ENCODE measurements at places on chromosomes 7 and 10.

DNA sequence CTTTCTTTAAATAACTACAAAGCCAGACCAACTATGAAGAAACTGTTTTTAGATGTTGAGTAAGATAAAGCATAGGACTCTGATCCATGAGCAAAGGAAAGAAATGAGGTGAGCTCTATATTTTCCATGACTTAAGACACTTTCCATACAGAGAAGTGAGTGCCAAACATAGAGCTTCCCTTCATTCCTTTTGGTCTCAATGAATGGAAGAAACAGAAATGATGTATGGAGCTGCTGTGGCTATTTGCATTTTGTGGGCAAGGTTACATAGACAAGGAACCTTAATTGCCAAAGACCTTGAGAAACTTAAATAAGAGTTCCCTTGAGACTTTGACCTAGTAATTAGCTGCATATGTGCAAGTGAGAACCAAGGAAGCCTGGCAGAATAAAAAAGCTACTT lies 1152.2 kb downstream of the XPNPEP1 start:
- H3K36me3 ChIP-seq: no peaks in the 10 kb centered on the region
- H3K4me3 ChIP-seq: no peak overlapping the region
- DNase-seq: no peak
- H3K27ac ChIP-seq: no peak overlapping the region
- H3K4me1 ChIP-seq: no peaks in the 10 kb centered on the region
- no peaks in the 10 kb centered on the region for H3K27me3 ChIP-seq

GRCh38 chr7:100493476-100494264 lies 9.9 kb downstream of the NYAP1 start:
- peak overlapping the region; percentile 18 for H3K4me3 ChIP-seq
- H3K36me3 ChIP-seq: no peaks in the 10 kb centered on the region
- no peak overlapping the region for H3K27ac ChIP-seq
- H3K4me1 ChIP-seq: no peaks in the 10 kb centered on the region
- no peaks in the 10 kb centered on the region for H3K27me3 ChIP-seq

DNA sequence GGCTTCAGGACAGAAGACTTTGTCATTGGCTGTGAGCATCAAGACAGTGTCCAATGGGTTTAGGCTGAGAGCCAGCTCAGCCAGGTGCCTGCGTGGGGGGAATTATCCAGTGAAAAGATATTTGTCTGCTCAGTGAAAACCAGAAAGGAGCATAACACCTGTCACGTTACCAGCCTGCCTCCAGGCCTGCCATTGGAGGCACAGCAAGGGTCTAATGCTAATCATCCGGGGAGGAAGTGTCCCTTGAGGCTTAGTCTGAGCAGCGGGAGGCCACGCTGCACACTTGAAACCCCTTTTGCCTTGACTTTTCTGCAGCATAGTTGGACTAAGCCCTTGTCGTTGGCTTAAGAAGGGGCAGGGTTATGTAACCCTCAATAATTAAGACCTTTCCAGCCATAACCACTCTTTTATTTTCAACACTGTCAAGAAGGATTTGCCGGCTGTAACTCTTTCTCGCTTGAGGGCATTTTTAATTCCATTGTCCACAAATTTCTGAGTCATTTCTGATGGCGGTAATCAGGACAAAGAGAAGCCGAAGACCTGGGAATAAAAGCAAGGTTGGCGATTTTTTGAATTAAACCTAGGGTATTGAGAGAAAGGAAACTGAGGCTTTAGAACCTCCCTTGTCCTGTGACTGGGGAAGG lies 639.6 kb upstream of the FOXK1 start:
- H3K27me3 ChIP-seq: no peaks in the 10 kb centered on the region
- no peak overlapping the region for H3K27ac ChIP-seq
- H3K36me3 ChIP-seq: no peaks in the 10 kb centered on the region
- DNase-seq: no peak

- no peaks in the 10 kb centered on the region for H3K4me1 ChIP-seq
- H3K36me3 ChIP-seq: no peaks in the 10 kb centered on the region
- no peak for DNase-seq
- no peaks in the 10 kb centered on the region for H3K27me3 ChIP-seq
- no peak overlapping the region for H3K27ac ChIP-seq
Measured at GRCh38 chr7:102875700-102876295, 37.0 kb upstream of the LRRC17 start.

DNA sequence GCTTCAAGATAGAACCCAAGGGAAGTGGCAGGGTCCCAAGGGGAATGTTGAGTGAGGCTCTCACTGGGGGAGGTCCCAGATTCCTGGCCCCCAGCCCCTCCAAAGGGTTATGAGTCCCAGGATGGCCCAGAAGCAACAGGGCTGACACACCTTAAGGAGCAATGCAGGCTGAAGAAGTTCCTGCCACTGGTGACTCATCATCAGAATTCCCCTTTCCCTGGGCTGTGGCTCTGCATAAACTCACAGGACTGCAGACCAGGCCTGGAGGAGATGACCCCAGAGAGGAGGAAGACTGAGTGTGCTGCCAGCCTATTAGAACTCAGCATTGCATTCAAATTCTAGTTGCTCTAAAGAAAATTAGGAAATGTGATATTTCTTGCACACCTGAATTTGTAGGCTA lies 126.7 kb downstream of the DPP6 start:
- no peaks in the 10 kb centered on the region for H3K27me3 ChIP-seq
- no peak overlapping the region for H3K27ac ChIP-seq
- H3K36me3 ChIP-seq: no peaks in the 10 kb centered on the region
- H3K4me1 ChIP-seq: no peaks in the 10 kb centered on the region

GRCh38 chr7:26155531-26156375 lies 3.8 kb downstream of the NFE2L3 start:
- H3K27me3 ChIP-seq: no peaks in the 10 kb centered on the region
- no peak overlapping the region for H3K27ac ChIP-seq
- H3K36me3 ChIP-seq: no peaks in the 10 kb centered on the region
- no peak for DNase-seq

DNA sequence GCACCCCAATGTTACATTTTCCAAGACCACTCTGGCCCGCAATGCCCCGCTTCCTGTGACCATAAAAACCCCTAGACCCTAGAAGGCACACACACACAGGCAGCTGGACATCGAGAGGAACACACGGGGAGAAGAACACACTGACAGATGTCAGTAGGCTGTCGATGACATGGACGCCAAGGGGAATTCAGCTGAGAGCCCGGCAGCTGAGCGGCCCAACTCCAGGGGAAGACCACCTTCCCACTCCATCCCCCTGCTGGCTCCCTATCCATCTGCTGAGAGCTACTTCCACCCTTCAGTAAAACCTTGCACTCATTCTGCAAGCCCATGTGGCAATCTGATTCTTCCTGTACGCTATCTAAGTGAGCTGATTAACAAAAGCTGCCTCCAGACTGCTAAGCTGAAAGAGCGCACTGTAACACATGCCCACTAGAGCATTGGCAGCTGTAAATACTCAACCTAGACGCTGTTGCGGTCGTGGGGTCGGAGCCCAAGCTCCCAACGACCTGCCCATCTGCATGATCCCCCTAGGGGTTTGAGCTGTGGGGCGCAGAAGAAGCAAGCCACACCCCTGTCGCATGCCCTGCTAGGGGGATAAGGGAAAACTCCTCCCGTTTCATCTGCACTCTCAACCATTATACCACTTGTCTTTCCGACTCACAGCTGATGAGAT lies 843.6 kb upstream of the POT1 start:
- H3K27ac ChIP-seq: no peak overlapping the region
- no peak for DNase-seq
- no peak overlapping the region for H3K4me3 ChIP-seq
- H3K36me3 ChIP-seq: no peaks in the 10 kb centered on the region
- no peaks in the 10 kb centered on the region for H3K27me3 ChIP-seq

- no peaks in the 10 kb centered on the region for H3K27me3 ChIP-seq
- peaks cover 9% of the 10 kb centered on the region for H3K4me1 ChIP-seq
- peak; percentile 97 for DNase-seq
- no peak overlapping the region for H3K4me3 ChIP-seq
- H3K36me3 ChIP-seq: no peaks in the 10 kb centered on the region
- peak overlapping the region; percentile 78 for H3K27ac ChIP-seq
Measured at GRCh38 chr10:3852147-3852904, 67.3 kb upstream of the KLF6 start.

GRCh38 chr10:75465450-75465827 lies 34.0 kb downstream of the LRMDA start:
- DNase-seq: no peak
- no peaks in the 10 kb centered on the region for H3K27me3 ChIP-seq
- H3K4me3 ChIP-seq: no peak overlapping the region
- H3K36me3 ChIP-seq: no peaks in the 10 kb centered on the region
- peak overlapping the region; percentile 22 for H3K27ac ChIP-seq

GRCh38 chr7:70734411-70734810 lies 397.5 kb upstream of the GALNT17 start:
- no peaks in the 10 kb centered on the region for H3K4me1 ChIP-seq
- no peak overlapping the region for H3K4me3 ChIP-seq
- DNase-seq: no peak
- H3K27me3 ChIP-seq: no peaks in the 10 kb centered on the region

DNA sequence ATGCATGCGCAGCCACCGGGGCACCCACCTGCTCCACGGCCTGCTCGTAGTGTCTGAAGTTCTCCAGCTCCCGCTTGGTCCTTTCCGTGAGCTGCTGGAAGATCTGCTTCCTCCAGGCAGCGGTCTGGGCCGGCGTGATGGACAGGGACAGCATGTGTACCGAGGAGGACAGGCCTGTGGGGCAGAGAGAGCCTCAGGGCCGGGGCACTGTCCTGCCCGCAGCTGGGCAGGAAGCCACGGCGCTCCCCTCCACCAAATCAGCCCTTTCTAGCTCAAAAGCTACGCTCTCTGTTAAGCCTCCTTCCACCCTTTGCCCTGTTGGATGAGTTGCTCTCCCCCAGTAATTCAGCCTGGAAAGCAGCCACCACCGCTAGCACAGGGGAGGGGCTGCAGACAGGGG lies 19.2 kb downstream of the TECPR1 start:
- H3K36me3 ChIP-seq: no peaks in the 10 kb centered on the region
- no peak overlapping the region for H3K4me3 ChIP-seq
- H3K27ac ChIP-seq: no peak overlapping the region
- no peaks in the 10 kb centered on the region for H3K4me1 ChIP-seq

DNA sequence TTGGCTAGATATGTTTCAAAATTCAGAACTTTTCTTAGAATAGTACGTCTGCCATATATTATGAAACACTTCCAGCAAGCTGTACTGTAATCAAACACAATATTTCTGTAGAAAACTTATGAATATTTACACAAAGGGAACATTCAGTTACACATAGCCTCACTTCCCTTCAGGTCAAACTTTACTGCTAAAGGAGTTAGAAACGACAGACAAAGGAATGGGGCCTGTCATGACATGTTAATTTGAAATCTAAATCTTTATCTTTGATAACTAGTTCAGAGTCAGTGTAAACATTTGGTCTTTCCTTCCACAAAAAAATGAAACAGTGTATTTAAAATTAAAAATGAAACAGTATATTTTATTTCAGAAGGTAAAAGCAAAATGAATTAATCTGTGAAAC lies 1.0 kb upstream of the CROT start:
- peak overlapping the region; percentile 86 for H3K27ac ChIP-seq
- H3K4me3 ChIP-seq: peak overlapping the region; percentile 64
- H3K36me3 ChIP-seq: no peaks in the 10 kb centered on the region
- peak; percentile 24 for DNase-seq
- no peaks in the 10 kb centered on the region for H3K27me3 ChIP-seq
- peaks cover 6% of the 10 kb centered on the region for H3K4me1 ChIP-seq

DNA sequence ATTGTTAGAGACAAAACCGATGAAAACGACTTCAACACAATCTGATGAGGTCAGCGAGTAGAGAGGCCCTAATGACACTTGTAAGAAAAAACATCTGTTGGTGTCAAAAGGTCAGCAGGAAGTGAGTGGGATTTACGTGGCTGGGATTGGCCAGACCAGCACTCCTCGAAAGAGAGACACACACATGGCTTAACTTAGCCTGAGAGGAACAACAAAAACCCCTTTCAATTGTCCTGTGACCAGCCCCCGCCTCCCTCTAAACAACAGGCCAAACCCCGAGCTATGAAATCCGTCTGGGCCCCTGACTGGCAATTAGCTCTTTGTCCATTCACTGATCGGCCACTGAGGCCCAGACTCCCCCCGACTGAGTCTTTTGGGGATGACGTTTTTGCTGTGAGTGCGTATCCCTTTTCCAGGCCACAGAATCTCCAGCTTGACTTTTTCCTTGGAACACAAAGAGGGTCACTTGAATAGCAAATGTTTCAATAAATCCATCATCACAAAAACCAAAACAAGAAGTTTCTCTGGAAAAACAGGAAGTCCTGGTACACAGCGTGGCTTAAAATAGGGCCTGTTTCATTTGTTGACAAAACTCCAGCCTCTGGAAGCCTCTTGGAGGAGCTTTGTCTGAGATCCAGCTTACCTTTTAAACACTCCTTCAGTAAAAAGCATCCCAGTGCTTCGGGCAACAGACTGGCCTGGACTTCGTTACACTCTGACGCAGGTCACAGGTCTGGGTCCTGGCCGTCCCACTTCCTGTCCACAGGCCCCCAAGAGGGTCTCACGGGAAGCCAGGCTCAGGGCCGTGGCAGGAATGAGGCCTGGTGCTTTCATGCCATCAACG lies 103.0 kb downstream of the CTBP2 start:
- peaks cover 59% of the 10 kb centered on the region for H3K4me1 ChIP-seq
- H3K4me3 ChIP-seq: no peak overlapping the region
- peak overlapping the region; percentile 91 for H3K27ac ChIP-seq
- no peaks in the 10 kb centered on the region for H3K36me3 ChIP-seq
- H3K27me3 ChIP-seq: no peaks in the 10 kb centered on the region

- H3K4me1 ChIP-seq: no peaks in the 10 kb centered on the region
- no peak overlapping the region for H3K27ac ChIP-seq
- H3K4me3 ChIP-seq: no peak overlapping the region
- DNase-seq: no peak
Measured at GRCh38 chr10:88555190-88555908, 27.8 kb downstream of the RNLS start.

GRCh38 chr7:157396316-157397035 lies 59.7 kb downstream of the DNAJB6 start:
- no peaks in the 10 kb centered on the region for H3K27me3 ChIP-seq
- no peak overlapping the region for H3K4me3 ChIP-seq
- no peak for DNase-seq
- H3K36me3 ChIP-seq: no peaks in the 10 kb centered on the region

- H3K4me1 ChIP-seq: no peaks in the 10 kb centered on the region
- no peaks in the 10 kb centered on the region for H3K27me3 ChIP-seq
- H3K4me3 ChIP-seq: peak overlapping the region; percentile 64
- no peaks in the 10 kb centered on the region for H3K36me3 ChIP-seq
- DNase-seq: peak; percentile 56
- H3K27ac ChIP-seq: peak overlapping the region; percentile 90
Measured at GRCh38 chr10:7408291-7409044, 2.4 kb downstream of the SFMBT2 start.

GRCh38 chr10:33882996-33883395 lies 548.5 kb upstream of the NRP1 start:
- no peak overlapping the region for H3K27ac ChIP-seq
- no peak overlapping the region for H3K4me3 ChIP-seq
- no peaks in the 10 kb centered on the region for H3K27me3 ChIP-seq
- no peaks in the 10 kb centered on the region for H3K4me1 ChIP-seq
- DNase-seq: no peak
- H3K36me3 ChIP-seq: no peaks in the 10 kb centered on the region

GRCh38 chr10:51074238-51075028 lies at the start of gene PRKG1:
PRKG1 (plus strand) TSS chr10:51074487.
- no peaks in the 10 kb centered on the region for H3K4me1 ChIP-seq
- H3K36me3 ChIP-seq: no peaks in the 10 kb centered on the region
- no peaks in the 10 kb centered on the region for H3K27me3 ChIP-seq
- DNase-seq: peak; percentile 75
- H3K4me3 ChIP-seq: peak within 1 kb of the TSS; percentile 56

- H3K27me3 ChIP-seq: no peaks in the 10 kb centered on the region
- no peak overlapping the region for H3K4me3 ChIP-seq
- no peaks in the 10 kb centered on the region for H3K36me3 ChIP-seq
- no peak for DNase-seq
- no peak overlapping the region for H3K27ac ChIP-seq
Measured at GRCh38 chr7:37320140-37320847, 128.4 kb downstream of the ELMO1 start.

All from prostate gland (tissue), 2 donors.